ENCODE measurements at places on chromosomes 6 and 20. TPM values are rescaled to one million over a fixed set of nuclear protein-coding genes. Genes with fewer than 3 reads are reported as not detected.

DNA sequence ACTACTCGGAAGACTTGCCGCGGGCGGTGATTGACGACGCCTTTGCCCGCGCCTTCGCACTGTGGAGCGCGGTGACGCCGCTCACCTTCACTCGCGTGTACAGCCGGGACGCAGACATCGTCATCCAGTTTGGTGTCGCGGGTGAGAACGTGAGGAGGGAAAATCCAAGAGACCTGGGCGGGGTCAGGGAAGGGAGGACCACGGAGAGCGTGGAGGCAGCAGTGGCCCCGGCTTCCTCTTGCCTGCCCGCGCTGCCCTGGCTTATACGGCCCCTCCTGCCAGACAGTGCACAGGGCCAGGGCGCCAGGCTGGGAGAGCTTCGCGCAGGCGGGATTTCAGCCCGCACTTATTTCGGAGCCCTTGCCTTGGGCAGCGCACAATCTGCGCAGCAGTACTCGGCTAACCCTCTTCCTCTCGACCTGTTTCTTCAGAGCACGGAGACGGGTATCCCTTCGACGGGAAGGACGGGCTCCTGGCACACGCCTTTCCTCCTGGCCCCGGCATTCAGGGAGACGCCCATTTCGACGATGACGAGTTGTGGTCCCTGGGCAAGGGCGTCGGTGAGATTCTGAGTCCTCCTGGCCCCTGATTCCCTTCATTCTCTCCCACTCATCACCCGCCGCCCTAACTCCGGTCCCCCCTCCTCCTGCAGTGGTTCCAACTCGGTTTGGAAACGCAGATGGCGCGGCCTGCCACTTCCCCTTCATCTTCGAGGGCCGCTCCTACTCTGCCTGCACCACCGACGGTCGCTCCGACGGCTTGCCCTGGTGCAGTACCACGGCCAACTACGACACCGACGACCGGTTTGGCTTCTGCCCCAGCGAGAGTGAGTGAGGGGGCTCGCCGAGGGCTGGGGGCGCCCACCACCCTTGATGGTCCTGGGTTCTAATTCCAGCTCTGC, 2.0 kb downstream of the MMP9 start:
- no peak for DNase-seq

GRCh38 chr6:36758516-36759147, 61.0 kb downstream of the RAB44 start:
- no peak for DNase-seq

DNA sequence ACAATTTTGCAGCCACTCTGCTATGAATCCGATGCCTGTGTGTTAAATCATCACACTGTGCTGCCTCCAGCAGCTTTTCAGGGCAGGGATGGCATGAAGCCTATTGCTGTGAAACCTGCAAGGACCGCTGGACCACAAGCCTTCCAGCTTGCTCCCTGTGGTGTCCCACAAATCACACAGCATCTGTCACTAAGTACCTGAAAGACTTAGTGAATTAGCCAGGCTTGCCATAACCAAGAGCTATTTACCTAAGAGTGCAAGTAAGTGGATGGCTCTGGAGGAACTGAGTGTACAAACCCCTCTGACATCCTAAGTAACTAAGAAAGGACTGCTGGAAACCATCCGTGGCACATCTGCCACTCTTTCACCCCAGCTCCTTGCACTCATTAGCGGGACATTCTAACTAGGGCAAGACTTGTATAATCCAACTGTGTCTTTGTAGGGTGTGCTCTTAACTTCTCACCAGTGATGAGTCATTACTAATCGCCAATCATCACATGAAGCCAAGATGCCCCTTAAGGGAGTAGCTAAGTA, 34.7 kb downstream of the FOXQ1 start:
- no peak for DNase-seq

DNA sequence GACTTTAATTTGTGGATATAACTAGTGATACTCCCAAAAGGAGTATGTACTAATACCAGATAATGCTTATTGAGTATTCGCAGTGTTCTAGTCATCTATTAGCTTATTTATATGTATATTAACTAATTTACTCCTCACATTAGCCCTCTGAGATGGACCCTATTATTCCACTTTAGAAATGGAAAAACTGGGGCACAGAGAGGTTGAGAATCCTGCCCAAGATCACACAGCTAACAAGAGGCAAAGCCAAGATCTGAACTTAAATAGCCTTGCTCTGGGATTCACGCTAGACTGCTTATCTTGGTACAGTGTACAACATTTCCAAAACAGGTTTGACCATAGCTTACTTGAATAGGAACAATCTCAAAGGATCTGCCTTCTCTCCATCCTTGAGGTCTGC, 8.5 kb upstream of the SPO11 start:
- DNase-seq: no peak

DNA sequence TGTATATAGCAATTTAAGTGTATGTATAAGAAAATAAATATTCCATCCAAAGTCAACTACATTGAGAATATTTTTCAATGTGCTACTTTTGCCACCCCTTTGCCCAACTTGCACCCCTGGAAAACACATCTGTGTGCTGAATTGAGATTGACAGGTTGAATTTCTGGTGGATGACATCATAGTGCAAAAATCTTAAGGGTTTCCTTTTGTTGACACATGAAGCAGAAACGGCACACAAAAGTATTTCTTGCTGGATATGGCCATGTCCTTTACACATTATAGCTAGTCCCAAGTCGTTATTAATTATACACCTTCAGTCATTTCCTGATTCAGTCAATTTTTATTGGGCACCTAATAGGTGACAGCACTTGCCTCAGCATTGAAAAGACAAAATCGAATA, 188.7 kb upstream of the FBXL4 start:
- DNase-seq: no peak

DNA sequence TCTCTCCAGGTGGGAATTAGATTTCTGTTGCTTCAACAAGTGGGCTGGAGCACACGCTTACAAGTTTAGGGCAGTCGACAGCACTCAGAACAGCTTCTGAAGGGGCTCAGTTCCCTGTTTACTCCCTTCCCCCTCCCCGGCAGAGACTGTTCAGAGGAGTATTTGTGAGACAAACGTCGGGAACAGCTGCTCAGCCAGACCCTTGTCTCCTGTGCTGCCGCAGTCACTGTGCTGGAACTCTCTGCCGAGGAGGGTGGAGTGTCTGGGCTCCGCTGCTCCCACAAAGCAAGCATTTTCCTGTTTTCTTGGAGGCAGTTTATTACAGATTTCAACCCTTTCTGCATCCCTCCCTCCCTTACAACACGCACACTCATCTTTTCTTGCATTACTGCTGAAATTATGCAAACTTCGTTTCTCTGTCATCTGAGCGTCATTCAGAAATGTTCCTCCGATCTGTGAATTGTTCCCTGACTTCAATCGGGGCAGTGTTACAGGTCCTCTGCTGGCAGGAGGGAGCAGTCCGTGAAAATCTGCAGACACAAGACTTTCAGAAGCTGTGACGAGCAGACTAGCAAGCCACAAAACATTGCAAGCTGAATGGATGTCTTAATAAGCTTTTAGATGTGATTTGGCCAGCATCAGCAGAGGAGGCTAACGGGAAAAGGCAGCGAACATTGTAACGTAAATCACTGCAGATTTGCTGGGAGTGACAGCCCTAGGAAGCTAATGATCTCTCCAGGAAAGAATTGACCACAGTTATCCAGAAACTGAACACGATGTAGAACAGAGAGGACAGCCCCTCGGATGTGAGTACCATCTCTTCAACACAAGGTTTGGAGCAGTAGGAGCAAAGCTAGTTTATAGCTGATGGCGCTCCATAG, 76.2 kb downstream of the LYRM2 start:
- no peak for DNase-seq

- DNase-seq: no peak
These were observed 388.9 kb upstream of the MAN1A1 start for GRCh38 chr6:119738425-119738824.

GRCh38 chr6:45795678-45796077, 220.0 kb downstream of the CLIC5 start:
- DNase-seq: no peak

DNA sequence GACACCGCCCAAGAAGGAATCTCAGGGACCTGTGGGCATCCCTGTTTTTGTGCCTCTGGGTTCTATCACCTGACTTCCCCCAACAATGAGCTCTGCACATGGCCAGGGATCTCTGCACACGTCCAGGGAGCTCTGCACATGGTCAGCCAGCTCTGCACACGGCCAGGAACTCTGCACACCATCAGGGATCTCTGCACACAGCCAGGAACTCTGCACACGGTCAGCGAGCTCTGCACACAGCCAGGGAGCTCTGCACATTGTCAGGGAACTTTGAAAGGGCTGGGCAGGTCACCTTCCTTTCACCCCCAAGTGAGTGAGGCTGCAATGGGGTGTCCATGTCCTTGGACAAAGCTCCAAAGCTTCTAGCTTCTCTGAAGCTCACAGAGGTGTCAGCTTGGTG, 5.2 kb upstream of the SLCO4A1 start:
- no peak for DNase-seq

FAM83B gene
- total RNA-seq: not detected

NR2E1 gene
- not detected for total RNA-seq

OTOR gene
- not detected for total RNA-seq

FAM162B gene
- not detected for total RNA-seq

GRM1 gene
- total RNA-seq: not detected

PXDC1 gene
- 406 TPM for total RNA-seq
